ENCODE measurements at places on chromosomes 2 and 18.

DNA sequence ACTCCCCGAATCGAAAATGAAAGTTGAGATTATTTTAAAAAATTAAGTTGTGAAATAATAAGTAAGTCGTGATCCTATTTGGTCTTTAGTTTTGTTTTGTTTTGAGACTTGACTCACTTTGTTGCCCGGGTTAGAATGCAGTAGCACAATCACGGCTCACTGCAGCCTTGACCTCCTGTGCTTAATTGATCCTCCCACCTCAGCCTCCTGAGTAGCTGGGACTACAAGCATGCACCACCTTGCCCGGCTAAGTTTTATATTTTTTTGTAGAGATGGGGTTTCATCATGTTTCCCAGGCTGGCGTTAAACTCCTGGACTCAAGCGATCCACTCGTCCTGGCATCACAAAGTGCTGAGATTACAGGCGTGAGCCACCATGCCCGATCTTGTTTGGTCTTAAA is 326.2 kb downstream of the MYCN start:
- DNase-seq, result no peak

DNA sequence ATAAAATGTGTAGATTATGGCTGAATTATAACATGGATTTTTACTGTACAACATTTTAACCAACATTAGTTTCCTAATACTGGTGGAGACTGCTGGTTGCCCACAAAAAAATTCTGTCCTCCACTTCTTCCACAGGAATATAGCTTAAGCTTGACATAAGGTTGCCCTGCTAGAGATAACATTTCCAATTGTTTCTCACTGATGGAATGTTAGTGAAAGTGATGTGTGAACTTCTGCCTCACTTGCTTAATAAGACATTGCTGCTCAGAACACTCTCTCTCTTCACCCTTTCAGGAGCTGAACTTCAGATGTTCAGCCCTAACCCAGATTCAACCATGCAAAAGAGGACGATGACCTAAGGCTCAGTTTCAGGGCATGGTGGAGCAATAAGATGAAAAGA is 2.7 kb upstream of the SGPP2 start:
- no peak for DNase-seq

- no peak for DNase-seq
Measured at GRCh38 chr18:80201739-80202138, 45.6 kb downstream of the PARD6G start.

- no peak for DNase-seq
Measured at GRCh38 chr2:149768320-149768799, 180.8 kb upstream of the MMADHC start.

- DNase-seq, result no peak
Measured at GRCh38 chr2:124993809-124994208, 968.7 kb downstream of the CNTNAP5 start.

DNA sequence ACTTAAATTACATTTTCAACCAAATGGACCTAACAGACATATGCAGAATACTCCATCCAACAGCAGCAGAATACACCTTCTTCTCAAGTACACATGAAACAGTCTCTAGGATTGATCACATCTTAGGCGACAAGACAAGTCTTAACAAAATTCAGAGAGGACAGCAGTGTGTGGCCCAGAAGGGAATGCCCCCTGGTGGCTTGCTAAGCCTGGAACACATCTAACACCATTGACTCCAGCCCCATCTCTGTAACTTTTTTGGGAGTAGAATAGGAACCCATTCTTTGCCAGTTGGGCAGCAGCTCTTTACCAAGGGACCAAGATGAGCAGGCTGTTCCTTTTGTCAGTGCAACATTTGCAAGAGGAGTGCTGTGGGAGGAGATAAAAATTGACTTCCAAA is 249.9 kb downstream of the PLCL1 start:
- DNase-seq, result peak; percentile 4

DNA sequence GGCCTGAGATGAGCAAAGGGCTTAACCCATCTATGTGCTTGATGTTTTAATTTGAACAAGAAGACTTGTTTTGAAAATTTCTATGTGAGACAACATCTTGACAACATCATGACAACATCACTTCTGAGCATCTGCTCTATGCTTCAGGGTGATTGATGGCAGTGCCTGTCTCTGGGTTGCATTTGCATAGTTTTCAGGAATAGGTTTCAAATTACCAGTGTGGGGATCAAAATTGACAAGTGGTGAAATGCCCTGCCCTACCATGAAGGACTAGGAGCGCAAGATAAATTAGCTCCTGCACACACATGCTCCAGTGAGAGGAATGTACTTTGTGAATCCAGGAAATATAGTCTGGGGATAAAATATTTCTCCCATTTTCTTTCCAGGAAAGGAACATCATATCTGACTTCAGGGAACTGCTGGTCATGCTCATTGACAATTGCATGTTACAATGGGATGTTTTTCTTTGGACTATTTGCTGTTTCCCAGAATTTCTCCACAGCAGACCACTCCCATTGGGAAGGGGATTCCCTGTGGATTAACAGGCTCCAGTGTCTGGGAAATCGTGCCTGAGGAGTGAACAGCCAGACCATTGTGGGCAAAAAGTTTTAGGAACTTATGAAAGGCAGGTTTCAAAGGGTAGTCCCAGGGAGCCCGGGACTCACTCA is 45.3 kb upstream of the IL1R2 start:
- DNase-seq, result no peak

GRCh38 chr2:26682155-26682554 is 10.4 kb upstream of the KCNK3 start:
- no peak for DNase-seq

DNA sequence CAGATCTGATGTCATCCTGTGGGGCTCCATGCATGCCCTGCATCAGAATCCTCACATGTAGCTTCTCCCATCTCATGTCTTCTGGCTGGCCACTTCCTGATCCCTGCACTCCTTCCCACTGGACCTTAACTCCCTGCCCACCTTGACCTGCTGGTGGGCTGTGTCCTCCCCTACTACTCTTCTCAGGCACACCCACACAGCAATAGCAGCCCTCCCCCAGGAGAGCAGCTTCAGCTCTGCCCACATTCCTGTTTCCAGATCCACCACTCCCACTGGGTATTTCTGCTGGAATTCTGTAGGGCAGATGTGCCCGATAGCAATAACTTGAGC is 137.0 kb upstream of the HS6ST1 start:
- DNase-seq, result no peak

DNA sequence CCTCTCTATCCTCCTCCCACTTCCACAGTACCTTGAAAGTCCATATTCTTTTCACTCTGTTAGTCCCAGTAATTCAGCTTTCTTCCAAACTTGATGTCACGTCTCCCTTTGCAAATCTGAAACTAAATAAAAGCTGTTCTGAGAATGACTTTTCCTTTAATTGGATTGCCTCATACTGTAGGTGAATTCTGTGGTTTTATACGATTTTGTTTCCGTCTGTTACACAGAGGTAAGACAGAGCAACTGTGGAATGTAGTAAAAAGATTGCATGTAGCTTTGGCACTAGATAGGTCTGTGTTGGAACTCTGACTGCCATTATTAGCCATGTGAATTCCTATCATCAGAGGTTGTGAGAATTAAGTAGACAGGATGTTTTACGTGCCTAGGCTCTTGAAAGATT is 25.9 kb downstream of the MALT1 start:
- no peak for DNase-seq

DNA sequence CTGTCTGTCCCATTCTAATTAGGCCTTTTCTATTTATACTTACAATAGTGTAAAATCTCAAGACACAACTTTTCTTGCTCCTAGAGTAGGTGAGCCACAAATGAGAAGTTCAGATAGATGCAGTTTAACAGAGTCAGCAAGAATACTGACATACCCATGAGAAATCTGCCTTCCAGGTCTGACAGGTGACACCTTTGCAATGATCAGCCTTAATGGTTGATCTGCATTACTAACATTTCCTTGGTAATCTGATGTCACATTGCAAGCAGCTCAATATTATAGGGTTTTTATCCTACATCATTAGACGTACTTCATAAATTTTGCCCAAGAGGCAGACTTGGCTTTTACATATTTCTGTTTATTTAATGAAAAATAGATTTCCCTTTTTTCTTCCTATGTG is 359.3 kb upstream of the VWC2L start:
- no peak for DNase-seq

- DNase-seq, result no peak
Measured at GRCh38 chr2:234587341-234588053, 90.6 kb upstream of the ARL4C start.

DNA sequence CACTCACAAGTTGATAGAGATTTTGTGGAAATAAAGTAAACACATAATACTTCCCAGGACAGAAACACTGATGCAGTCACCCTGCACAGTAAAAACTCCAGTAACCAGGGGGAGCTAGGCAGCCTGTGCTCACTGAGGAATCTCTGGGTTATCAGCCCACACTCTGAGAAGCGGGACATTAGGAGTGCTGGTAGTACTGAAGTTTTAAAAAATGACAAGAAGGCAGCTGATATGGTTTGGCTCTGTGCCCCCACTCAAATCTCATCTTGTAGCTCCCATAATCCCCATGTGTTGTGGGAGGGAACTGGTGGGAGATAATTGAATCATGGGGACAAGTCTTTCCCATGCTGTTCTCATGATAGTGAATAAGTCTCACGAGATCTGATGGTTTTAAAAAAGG is 31.4 kb downstream of the KCTD1 start:
- no peak for DNase-seq
